Naive thymus-derived CD8-positive, alpha-beta T cell (primary cell): ENCODE measurements at places on chromosomes 2 and 18. TPM values are rescaled to one million over a fixed set of nuclear protein-coding genes. Genes with fewer than 3 reads are reported as not detected.
A peak's percentile ranks its signal among the peaks of the same experiment; 100 is the strongest.

GRCh38 chr2:121768143-121768755, 12.8 kb downstream of the TSN start:
- H3K4me3 ChIP-seq = no peak overlapping the region
- H3K27me3 ChIP-seq = no peaks in the 10 kb centered on the region
- no peak for DNase-seq
- H3K36me3 ChIP-seq = peaks cover 12% of the 10 kb centered on the region
- H3K27ac ChIP-seq = no peak overlapping the region
- H3K4me1 ChIP-seq = no peaks in the 10 kb centered on the region

Gene CDH19
- total RNA-seq = not detected

Gene MAT2A
- total RNA-seq = 192 TPM

GRCh38 chr2:186950694-186951093, 101.7 kb upstream of the ZSWIM2 start:
- H3K4me3 ChIP-seq = no peak overlapping the region
- DNase-seq = no peak
- H3K27me3 ChIP-seq = peaks cover 2% of the 10 kb centered on the region

DNA sequence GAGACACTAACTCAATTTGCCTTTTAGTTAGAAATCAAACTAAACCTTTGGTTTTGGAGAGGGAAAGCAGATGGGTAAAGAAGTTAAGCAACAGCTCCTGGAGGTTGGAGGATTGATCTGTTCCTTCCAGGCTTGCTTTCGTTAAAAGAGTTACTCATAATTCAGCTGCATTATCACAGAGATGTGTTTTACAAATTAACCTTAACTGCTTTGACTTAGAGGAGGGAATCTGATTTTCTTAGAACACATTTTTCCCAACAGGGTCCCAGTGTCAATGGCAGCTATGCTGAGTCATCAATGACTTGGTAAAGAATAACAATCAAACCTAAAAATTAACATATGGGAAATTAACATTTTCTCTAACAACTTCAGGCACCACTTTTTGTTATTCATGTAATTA, 113.4 kb downstream of the COPS8 start:
- peaks cover 3% of the 10 kb centered on the region for H3K27me3 ChIP-seq
- H3K4me3 ChIP-seq = no peak overlapping the region
- H3K4me1 ChIP-seq = no peaks in the 10 kb centered on the region
- no peak for DNase-seq
- no peaks in the 10 kb centered on the region for H3K36me3 ChIP-seq

- no peak overlapping the region for H3K4me3 ChIP-seq
- H3K36me3 ChIP-seq = no peaks in the 10 kb centered on the region
- no peak overlapping the region for H3K27ac ChIP-seq
- DNase-seq = no peak
- peaks cover 46% of the 10 kb centered on the region for H3K27me3 ChIP-seq
Measured at GRCh38 chr2:240447331-240447730, 11.9 kb downstream of the GPC1 start.

Gene CCDC74A
- 0.44 TPM for total RNA-seq

- no peaks in the 10 kb centered on the region for H3K36me3 ChIP-seq
- peaks cover 5% of the 10 kb centered on the region for H3K27me3 ChIP-seq
- no peak for DNase-seq
- H3K27ac ChIP-seq = peak overlapping the region; percentile 57
- no peaks in the 10 kb centered on the region for H3K4me1 ChIP-seq
Measured at GRCh38 chr2:235844561-235844960, 323.6 kb downstream of the GBX2 start.

- no peak for DNase-seq
- H3K27me3 ChIP-seq = no peaks in the 10 kb centered on the region
- H3K36me3 ChIP-seq = no peaks in the 10 kb centered on the region
- H3K4me3 ChIP-seq = no peak overlapping the region
Measured at GRCh38 chr2:162908567-162908966, 70.0 kb upstream of the KCNH7 start.

GRCh38 chr18:77343846-77344510, 94.3 kb downstream of the GALR1 start:
- no peak overlapping the region for H3K27ac ChIP-seq
- DNase-seq = no peak
- H3K36me3 ChIP-seq = no peaks in the 10 kb centered on the region
- H3K4me1 ChIP-seq = no peaks in the 10 kb centered on the region
- H3K4me3 ChIP-seq = no peak overlapping the region

GRCh38 chr2:201132518-201132917, 16.6 kb downstream of the CFLAR start:
- no peak for DNase-seq
- peaks cover 71% of the 10 kb centered on the region for H3K4me1 ChIP-seq
- H3K4me3 ChIP-seq = peak overlapping the region; percentile 52

Gene AMER3
- not detected for total RNA-seq

GRCh38 chr2:140295767-140296166, 1515.6 kb upstream of the NXPH2 start:
- no peak for DNase-seq
- H3K36me3 ChIP-seq = no peaks in the 10 kb centered on the region
- H3K4me1 ChIP-seq = no peaks in the 10 kb centered on the region
- no peak overlapping the region for H3K4me3 ChIP-seq

DNA sequence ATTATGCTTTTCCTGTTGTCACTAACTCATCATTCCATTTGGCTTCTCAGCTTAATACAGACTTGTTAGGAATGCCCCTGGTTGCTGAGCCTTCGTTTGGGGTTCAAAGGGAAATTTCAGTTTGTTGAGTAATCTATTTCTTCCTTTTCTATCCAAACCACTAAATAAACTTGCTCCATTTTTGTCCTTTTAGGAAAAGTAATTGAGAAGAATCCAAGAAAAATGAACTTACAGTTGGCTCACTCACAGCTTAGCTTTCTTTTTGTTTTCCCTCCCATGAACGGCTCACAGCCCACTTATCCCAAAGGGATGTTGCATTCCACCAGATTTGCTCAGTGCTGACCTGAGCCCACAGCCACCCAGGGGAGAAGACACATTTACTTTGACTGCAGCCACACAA, 73.9 kb downstream of the SOX11 start:
- no peaks in the 10 kb centered on the region for H3K4me1 ChIP-seq
- H3K27ac ChIP-seq = no peak overlapping the region
- H3K4me3 ChIP-seq = no peak overlapping the region
- no peak for DNase-seq
- H3K27me3 ChIP-seq = peaks cover 2% of the 10 kb centered on the region

DNA sequence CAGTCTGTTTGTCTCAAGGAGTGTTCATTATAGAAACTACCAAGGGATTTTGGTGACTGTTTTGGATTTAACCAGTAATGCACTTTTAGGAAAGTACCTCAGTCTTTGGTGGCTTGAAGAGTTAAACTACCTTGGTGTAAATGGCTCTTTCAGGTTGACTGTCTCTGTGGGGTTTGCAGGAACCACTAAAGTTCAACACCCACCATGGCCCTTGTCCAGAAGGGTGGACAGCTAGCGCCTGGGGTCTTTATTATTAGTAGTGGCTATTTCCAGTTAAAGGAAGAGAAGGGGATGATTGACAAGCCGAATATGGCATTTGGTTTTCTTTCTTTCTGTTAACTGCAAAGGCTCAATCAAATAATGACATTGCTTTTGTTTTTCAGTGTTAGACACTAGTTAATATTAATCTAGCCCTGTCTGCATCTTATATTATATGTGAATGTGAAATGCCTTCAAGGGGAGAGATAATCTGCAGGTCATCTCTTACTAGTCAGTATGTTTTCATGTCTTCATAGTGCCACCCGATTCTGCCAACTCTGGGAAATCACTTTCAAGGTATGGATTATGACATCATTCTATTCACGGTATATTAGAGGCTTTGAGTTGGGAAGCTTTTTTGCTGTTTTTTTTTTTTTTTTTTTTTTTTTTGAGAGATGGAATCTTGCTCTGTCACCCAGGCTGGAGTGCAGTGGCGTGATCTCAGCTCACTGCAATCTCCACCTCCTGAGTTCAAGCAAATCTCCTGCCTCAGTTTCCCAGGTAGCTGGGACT, 56.4 kb downstream of the MAP4K4 start:
- H3K27me3 ChIP-seq = no peaks in the 10 kb centered on the region
- H3K27ac ChIP-seq = peak overlapping the region; percentile 56
- peaks cover 78% of the 10 kb centered on the region for H3K4me1 ChIP-seq
- no peak for DNase-seq
- H3K36me3 ChIP-seq = peaks cover 8% of the 10 kb centered on the region

Gene TUBB6
- 2.1 TPM for total RNA-seq

Gene EPAS1
- total RNA-seq = 1.1 TPM

DNA sequence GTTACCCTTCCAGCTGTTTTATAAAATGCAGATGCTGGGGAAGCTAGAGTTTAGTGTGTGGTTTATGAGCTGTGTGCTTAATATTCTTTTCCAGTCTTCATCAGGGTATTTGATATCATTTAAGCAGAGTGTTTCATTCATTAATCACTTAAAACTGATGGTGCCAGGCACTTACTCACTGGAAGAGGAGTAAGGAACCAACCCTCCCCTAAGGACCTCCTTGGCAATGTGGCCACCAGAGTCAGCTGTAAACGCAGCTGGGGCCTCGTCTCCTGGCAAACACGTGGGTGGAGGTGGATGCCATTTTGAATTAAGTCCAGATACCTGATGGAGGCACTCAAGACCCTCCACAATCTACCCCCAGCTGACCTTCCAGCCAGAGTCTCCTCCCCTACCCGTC, 331.6 kb downstream of the CLIP4 start:
- peaks cover 28% of the 10 kb centered on the region for H3K27me3 ChIP-seq
- no peaks in the 10 kb centered on the region for H3K36me3 ChIP-seq
- H3K4me3 ChIP-seq = no peak overlapping the region
- no peak overlapping the region for H3K27ac ChIP-seq
- no peak for DNase-seq

DNA sequence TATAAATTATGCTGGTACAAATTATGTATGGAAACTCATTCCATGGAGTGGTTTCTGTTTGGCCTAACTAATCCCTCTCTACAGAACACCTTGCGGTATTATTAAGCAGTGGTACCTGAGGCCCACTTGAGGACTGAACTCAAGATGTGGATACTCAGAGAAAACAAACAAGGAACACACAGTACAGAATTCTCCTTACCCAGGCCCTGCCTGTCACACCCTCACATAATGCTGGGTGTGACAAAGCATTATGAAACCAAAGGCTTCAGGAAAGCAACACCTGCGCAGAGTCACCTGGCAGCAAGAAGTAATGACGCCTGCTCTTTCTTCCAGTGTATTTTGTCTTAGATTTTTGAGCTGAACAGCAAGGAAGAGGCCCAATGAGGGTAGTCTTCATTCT, 264.7 kb downstream of the PAX3 start:
- H3K4me3 ChIP-seq = no peak overlapping the region
- no peaks in the 10 kb centered on the region for H3K27me3 ChIP-seq
- no peaks in the 10 kb centered on the region for H3K4me1 ChIP-seq
- H3K27ac ChIP-seq = no peak overlapping the region

GRCh38 chr2:106358081-106358480, 110.1 kb downstream of the RGPD3 start:
- no peak for DNase-seq
- H3K4me3 ChIP-seq = no peak overlapping the region
- H3K27me3 ChIP-seq = peaks cover 17% of the 10 kb centered on the region

Gene EGR4
- total RNA-seq = not detected

DNA sequence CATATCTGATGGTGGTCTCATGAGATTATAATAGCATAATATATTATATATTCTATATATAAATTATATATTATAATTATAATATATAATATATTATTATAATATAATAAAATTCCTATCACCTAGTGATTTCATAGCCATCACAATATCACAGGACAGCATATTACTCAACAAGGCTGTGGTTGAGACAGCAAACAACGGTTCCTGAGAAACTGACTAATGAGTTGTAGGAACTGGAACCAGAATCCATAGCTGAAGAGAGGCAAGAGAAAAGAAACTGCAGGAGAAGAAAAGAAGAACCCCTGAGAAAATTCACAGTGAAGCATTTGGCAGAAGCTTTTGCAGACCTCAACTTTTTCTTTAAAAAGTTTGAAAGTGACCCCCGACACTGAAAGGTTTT, 84.0 kb downstream of the BCL2L11 start:
- no peak overlapping the region for H3K27ac ChIP-seq
- H3K4me3 ChIP-seq = no peak overlapping the region
- H3K4me1 ChIP-seq = peaks cover 11% of the 10 kb centered on the region
- H3K36me3 ChIP-seq = no peaks in the 10 kb centered on the region
- no peaks in the 10 kb centered on the region for H3K27me3 ChIP-seq
- no peak for DNase-seq

Gene STK16
- 22.6 TPM for total RNA-seq

- H3K27ac ChIP-seq = no peak overlapping the region
- H3K4me1 ChIP-seq = peaks cover 2% of the 10 kb centered on the region
- no peak for DNase-seq
- H3K27me3 ChIP-seq = no peaks in the 10 kb centered on the region
Measured at GRCh38 chr18:41700416-41700815, 254.6 kb upstream of the PIK3C3 start.

DNA sequence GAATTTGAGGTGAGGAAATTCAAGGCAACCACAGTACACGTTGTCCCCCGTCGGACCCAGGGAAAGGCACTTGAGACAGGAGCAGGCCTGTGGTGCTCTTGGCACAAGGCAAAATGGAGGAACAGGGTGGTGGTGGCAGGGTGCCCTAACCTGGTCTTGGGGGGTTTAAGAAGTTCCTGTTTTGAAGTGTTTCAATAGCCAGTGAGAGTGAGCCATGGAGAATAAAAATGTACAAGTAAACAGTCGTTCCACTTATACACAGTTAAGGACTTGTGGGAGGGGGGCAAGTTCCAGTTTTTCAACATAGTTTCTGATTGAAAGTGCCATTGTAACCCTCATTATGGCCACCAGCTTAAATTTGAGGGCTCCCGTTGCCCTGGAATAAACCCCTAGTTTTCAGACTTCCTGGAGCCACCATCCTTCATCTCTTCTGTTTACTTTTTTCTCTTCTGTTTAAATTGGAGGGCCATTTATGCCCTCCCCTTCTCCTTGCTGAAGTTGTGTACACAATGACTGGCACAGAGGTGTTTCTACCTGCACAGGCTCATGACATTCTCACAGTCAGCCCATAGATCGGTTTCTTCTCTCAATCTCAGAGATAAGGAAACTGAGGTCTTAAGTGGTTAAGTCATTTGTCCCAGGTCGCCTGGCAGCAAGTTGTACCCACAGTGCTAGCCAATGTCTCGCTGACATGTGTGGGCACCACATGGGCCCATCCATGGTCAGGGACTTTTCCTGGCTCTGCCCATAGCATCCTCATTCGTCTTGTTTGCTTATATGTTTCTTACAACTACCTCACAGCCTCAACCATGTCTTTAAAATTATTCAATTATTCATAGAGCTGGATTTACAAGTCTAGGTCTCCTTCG, 66.0 kb upstream of the ST3GAL5 start:
- no peaks in the 10 kb centered on the region for H3K36me3 ChIP-seq
- peaks cover 2% of the 10 kb centered on the region for H3K4me1 ChIP-seq
- no peak overlapping the region for H3K27ac ChIP-seq

Gene NTSR2
- not detected for total RNA-seq

GRCh38 chr2:228474466-228474865, 293.0 kb upstream of the SPHKAP start:
- no peak for DNase-seq
- no peaks in the 10 kb centered on the region for H3K27me3 ChIP-seq
- H3K4me3 ChIP-seq = no peak overlapping the region
- no peaks in the 10 kb centered on the region for H3K4me1 ChIP-seq
- no peak overlapping the region for H3K27ac ChIP-seq
- H3K36me3 ChIP-seq = no peaks in the 10 kb centered on the region
